ENCODE measurements at places on chromosomes 5 and 9. TPM values are rescaled to one million over a fixed set of nuclear protein-coding genes. Genes with fewer than 3 reads are reported as not detected.

The OR13C9 gene
- not detected for total RNA-seq

The ZFAND5 gene
- 96.0 TPM for total RNA-seq

DNA sequence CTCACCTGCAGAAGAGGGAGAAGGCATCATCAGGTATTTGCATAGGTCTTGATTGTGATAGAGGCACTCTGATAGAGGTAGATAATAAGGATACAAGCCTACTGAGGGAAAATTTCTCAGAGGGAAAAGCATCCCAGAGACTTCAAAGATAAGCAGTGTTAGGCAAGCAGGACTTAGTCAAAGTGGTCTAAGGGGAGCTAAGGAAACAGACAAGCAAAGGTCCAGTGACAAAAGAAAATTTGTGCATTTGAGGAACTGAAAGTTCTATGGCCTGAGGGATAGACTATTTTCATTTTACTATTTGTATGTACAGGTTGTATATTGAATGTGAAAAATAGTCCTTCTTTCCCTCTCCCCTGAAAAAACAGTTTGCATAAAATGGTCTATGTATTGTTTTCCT, 27.4 kb downstream of the OXCT1 start:
- no peak for DNase-seq
- H3K4me3 ChIP-seq: no peak overlapping the region
- no peaks in the 10 kb centered on the region for H3K27me3 ChIP-seq
- H3K27ac ChIP-seq: no peak overlapping the region
- H3K4me1 ChIP-seq: peaks cover 16% of the 10 kb centered on the region

DNA sequence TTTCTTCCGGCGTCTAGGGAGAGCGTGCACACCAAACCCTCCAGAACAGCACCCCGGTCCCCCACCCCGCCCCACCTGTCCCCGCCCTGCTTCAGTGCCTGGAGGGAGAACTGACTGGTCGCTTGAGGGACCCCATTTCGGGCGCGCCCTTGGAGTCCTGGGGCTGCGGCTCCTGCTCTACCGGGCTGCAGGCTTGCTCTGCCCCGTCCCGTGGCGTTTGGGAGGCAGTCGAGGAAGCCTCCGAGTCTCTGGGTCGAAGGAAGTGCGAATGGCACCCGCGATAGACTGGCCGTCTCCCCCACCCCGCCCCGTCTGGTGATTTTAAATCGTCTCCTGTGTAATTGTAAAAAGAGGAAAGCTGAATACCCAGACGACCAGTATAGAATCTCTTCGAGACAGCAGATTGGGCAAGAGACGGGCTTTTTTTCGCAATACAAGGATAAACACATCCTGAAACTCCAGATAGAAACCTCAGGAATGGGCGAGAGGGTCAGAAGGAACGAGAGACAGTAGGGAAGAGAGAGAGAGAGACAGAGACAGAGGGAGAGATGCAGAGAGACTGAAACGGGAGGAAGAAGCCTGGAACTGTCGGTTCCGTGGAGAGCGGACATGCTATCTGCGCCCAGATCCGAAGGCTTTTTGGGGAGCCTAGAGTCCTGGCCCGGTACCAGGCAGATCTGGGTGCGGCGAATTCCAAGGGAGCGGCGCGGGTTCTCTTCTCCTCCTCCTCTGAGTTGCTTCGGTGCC, 9.9 kb downstream of the PRDM6 start:
- no peak for DNase-seq
- H3K36me3 ChIP-seq: no peaks in the 10 kb centered on the region
- H3K4me1 ChIP-seq: peaks cover 6% of the 10 kb centered on the region
- H3K27me3 ChIP-seq: peaks cover 88% of the 10 kb centered on the region
- no peak overlapping the region for H3K4me3 ChIP-seq
- H3K27ac ChIP-seq: peak overlapping the region; percentile 18

DNA sequence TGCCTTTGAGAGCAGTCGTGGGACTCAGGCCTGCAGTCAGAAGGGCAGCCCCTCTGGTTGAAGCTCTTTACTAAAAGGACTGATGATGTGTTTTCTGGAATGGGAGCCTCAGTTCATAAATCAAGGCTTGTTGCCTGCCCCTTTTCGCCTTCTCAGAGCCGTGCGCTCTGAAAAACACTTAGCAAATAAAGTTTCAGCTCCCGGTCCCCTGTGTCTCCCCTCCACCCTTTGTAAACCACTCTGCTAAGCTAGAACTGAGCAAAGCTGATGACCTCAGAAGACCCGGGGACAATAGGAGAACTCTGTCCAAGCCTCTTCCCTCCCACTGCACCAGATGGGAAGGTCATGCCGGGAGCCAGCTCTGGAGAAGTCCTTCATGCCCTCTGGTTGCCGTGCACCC, 39.3 kb upstream of the ADRA1B start:
- no peaks in the 10 kb centered on the region for H3K36me3 ChIP-seq
- no peak overlapping the region for H3K4me3 ChIP-seq
- no peak for DNase-seq
- peaks cover 14% of the 10 kb centered on the region for H3K27me3 ChIP-seq

All from activated naive CD8-positive, alpha-beta T cell treated with anti-CD3 and anti-CD28 coated beads for 36 hours (primary cell).